ENCODE measurements at places on chromosomes 12 and 14.

GRCh38 chr12:28955931-28956330 lies 193.1 kb upstream of the FAR2 start:
- no peak for DNase-seq

DNA sequence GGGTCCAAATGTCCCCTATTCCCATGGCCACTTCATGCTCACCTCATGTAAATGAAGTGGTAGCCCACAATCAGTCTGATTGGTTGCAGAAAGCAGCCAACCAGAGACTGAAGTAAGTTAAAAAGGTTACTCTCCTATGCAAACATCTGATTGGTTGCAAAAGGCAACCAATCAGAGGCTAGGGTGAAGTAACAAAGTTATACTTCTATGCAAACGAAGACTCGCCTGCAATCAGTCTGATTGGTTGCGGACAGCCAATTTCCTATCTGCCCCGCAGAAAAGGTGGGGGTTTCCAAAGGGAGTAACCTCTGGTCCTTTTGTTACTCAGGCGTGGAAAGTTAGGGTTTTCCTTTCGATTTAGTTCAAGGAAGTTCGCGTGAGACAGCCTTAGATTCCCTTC lies 208.1 kb upstream of the NEDD1 start:
- DNase-seq, result peak; percentile 16

- no peak for DNase-seq
Measured at GRCh38 chr12:117409286-117409685, 47.9 kb upstream of the NOS1 start.

DNA sequence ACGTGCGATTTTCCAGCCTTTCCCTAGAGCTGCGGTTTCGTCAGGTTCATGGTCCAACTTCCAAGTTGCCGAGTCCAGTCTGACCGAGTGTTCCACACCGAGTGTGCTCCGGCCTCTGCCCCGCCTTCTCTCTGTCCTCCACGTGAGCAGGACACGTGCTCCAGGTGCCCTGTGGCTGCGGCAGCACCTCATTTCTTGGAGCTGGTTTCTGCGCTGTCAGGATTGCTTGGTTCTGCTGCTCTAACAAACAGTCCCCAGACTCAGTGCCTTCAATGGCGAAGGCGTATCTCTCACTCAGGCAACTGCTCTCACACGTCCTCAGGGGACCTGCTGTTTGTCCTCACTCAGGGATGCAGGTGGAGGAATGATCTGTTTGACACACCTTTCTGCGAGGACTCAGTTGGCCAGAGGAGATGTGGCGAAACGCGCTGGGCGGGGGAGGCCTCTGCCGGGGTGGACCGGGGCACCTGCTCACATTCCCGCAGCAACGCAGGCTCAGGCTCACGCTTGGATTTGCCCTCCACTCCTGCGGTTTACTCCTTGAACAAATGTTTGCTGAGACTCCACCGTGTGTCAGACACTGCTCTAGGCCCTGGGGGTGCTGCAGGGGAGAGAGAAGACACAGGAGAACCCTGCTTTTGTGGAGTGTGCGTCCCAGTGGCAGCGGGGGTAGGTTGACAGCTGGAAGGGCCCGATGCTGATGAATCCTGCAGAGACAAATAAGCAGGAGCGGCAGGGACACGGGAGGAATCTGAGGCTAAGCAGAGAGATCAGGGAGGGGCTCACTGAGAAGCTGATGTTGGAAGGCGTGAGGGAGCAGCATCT lies 63.4 kb upstream of the FBRSL1 start:
- no peak for DNase-seq

DNA sequence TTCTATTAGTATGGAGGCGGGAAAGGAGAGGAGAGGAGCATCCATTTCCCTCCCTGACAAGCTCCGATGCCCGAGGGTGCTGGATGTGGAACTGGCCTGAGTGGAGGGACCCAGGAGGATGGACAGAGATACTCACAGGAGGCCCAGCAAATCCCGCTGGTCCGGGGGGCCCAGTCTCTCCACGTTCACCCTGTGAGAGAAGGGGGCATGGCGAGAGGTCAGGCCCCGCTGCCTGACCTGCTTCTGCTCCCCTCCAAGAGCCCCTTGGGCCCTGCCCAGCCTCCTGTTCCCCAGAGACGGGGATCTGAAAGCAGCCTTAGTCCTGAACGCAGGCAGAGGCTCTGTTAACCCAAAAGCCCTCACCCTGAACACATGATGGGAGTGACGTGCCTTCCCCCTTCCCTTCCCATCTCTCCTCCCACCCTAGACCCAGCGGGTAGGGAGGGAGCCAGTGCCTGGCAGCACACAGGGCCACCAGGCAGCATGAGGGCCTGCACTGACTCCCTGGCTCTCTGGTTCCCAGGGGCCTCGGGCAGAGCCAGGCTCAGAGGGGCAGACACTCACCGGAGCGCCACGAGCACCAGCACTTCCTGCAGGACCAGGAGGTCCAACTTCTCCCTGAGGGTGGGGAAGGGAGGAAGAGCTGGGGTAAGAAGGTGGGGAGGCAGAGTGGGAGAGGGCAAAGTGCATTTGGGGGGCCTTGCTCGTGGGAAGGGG lies 17.5 kb downstream of the TMEM106C start:
- DNase-seq, result no peak

GRCh38 chr12:32901553-32901952 lies 5.0 kb upstream of the PKP2 start:
- no peak for DNase-seq

DNA sequence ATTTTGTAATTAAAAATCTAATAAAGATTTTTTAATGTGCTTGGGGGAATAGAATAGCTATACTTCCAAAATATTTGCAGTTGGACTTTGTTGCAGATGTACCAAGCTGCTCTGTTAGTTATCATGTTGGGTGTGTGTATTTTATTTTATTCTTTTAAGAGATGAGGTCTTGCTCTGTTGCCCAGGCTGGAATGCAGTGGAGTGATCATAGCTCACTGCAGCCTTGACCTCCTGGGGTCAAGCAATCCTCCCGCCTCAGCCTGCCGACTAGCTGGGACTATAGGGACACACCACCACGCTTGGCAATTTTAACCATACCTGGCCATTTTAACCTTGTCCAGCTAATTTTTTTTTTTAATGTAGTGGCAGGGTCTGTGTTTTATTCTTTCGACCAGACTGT lies 54.7 kb upstream of the MAP1LC3B2 start:
- DNase-seq, result no peak

DNA sequence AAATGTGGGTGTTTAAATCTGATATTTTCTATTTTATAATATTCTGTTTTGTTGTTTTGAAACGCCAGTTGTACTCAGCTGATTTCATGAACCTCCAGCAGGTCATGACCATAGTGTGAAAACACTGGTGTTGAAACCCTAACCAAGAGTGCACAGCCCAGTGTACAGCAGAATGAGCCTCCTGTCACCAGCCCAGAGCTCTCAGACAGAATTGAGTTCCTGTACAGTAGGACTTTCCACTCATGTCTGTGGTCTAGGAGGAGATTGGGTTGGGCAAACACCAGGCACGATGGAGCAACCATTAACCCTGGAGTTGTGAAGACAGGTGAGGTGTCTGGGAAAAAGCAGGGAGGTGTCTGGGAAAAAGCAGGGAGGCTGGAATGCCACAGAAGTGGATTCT lies 908.8 kb downstream of the VRK1 start:
- DNase-seq, result no peak

DNA sequence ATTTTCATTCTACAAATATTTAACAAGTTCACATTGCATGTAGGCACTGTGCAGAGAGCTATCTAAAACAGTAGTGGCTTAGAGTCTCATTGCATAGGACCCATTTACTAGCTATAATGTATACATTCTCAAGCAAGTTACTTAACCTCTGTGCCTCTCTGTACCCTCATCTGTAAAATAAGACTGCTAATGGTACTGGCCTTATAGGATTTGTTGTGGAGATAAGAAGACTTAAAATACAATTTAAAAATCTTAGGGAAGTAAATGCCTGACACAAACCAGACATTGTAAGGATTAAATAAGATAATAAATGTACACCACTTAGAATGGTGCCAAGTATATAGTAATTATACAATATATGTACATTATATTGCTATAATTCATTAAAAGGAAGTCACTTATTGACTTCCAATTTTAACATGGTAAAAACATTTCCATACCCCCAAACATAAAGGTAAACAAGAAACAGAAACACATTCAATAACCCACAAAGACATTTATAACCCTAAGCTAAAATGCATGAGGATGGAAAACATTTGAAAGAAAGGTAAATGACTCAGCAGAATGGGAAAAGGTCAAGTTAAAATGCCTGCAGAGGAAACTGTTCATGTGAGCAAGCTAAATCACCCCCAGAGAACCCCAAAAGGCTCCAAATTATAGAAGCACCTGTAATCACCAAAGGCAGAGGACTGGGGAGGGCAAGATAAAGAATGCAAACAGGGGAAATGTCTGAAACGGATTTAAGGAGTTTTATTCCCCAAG lies 30.8 kb downstream of the RPS6KA5 start:
- DNase-seq, result no peak

DNA sequence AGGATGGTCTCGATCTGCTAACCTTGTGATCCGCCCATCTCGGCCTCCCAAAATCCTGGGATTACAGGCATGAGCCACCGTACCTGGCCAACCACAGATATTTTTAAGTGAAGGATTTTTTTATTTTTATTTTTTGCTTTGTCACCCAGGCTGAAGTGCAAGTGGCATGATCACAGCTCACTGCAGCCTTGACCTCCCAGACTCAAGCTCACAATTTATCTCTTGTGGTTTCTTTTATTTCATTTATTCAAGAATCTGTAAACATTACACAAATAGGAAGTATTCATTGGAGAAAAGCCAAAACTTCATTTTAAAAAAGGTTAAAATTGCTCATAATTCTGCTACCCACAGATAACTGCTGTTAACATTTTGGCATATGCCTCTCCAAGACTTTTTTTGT lies 13.3 kb downstream of the MOAP1 start:
- no peak for DNase-seq

GRCh38 chr12:89817501-89818226 lies 109.0 kb upstream of the ATP2B1 start:
- DNase-seq, result peak; percentile 17

DNA sequence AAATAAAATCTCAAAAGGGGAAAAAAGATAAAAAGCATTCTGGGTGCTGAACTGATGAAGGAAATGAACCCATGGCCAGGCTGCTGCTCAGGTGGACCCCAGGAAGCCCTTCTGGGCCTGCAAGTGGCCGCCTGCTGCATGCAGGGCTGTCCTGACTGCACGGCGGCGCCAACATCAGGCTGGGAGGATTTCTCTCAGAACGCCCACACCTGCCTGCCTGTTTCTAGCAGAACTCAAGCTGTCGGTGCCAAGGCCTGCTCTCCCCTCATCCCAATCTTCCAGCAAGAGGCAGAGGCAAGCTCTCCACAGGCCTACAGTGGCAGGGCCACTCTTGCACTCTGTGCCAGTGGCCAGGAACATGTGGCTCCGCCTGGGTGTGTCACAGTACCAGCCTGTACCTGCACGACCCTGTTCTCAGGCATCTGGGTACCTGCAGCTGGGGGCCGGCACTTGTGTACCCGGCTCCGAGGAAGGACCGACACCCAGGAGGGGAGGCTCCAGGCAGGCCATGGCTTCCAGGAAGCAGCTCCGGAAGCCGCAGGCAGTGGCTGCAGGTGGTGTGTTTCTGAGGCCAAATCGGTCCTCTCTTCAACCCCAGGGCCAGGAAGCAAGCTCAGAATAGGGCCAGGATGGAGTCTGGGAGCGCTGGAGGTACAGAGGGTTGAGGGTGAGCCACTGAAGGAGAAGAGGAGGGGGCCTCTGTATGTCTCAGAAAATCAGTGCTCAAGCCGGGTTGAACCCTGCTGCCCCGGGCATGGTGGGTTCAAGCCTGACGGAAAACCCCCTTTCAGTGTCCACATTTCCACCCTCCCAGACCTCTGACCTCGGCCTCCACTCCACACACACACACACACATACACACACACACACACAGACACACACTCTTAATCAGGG lies 2.5 kb upstream of the INF2 start:
- no peak for DNase-seq

- DNase-seq, result peak; percentile 74
Measured at GRCh38 chr12:70971001-70971794, 50.7 kb upstream of the PTPRR start.

DNA sequence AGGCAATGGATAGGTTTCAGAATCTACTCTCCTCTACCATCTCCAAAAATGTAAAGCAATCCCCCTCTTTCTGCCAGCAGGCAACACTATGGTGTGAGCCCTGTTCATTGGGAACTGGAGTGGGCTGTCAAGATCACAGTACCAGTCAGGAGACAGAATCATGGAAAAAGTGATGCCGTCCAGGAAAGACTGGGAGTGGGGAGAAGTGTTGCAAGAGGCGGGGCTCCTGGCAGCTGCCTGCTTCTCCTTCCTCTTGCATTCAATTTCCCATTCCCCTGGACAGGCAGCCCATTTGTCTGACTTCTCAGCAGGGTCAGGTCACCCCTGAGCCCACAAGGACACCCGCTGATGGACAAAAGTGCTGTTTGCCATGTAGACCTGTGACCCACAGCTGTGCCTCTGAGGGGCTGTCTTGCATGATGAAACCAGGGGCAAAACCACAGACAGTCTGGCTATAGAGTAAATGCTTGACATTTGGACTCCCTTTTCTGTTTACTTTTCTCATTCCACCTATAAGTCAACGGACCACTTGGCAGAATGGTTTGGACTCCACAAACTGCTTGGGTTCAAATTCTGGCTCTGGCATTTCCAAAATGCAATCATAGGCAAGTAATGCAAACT lies 30.1 kb upstream of the RPH3A start:
- no peak for DNase-seq

DNA sequence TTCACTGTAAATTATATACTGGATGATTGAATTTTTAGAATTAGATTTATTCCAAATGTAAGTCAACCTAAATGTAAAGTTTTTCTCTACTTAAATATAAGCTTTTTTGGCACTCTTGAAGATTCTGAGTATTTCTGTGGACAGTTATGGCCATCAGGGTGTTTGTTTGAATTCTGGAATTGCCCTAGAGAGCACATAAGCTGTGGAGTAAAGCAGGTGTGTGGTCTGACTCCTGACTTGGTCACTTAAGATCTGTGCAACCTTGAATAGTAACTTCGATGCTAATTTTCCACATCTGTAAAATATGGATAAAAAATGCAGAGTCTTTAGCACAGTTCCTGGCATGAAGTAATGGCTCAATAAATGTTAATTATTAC lies 64.4 kb downstream of the FUT8 start:
- DNase-seq, result no peak

- no peak for DNase-seq
Measured at GRCh38 chr14:73246387-73247150, 9.3 kb downstream of the PAPLN start.

GRCh38 chr14:52124791-52125684 lies 56.2 kb upstream of the NID2 start:
- DNase-seq, result peak; percentile 90

- no peak for DNase-seq
Measured at GRCh38 chr12:106193394-106194215, 54.2 kb downstream of the CKAP4 start.

- DNase-seq, result no peak
Measured at GRCh38 chr12:132635076-132635955, 16.7 kb downstream of the P2RX2 start.

DNA sequence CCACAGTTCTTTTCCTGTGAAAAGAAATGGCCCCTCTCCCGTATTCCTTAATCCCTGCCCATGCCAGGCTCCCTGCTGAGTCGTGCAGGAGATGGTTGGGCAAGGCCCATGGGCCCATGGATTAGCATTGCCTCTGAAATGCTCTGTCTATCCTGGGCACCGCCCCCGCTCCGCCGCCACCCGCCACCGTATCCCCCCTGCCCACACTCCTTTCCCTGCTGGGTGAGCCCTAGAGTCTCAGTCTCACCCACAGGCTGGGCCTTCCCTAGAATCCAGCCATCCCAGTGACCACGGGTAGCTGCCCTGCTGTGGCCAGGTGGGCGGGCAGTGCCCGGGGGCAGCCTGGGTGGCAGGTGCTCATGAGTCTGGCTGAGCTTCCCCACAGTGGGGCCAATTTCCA lies 50.6 kb downstream of the TSPAN11 start:
- DNase-seq, result no peak

Measured in LHCN-M2 (cell line).